Umbilical cord (tissue), 2 donors: ENCODE measurements at places on chromosomes 13 and 19. TPM values are rescaled to one million over a fixed set of nuclear protein-coding genes. Genes with fewer than 3 reads are reported as not detected.

DNA sequence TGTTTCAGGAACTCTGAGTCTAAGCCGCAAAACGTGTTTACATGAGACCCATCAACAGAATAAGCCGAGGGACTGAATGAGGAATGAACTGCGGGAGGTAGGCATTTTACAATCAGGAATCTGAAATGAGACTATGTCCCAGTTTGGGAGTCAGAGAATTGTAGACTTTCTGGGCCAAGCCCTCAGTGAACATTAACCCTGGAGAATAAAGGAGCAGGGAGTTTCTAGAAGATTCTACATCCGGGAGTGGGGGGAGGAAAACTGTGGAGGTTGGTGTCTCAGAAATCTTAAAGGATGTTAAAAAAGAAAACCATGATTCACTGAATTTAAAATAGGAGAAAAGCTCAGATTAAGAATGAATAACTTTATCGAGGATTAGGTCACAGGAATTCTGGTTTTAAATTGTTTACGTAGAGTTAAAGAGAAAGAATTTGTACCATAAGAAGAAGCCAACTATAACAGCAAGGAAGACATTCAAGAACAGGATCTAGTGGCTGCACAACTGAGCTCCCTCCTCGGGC lies 18.5 kb downstream of the RFX2 start:
- peak; percentile 63 for DNase-seq

DNA sequence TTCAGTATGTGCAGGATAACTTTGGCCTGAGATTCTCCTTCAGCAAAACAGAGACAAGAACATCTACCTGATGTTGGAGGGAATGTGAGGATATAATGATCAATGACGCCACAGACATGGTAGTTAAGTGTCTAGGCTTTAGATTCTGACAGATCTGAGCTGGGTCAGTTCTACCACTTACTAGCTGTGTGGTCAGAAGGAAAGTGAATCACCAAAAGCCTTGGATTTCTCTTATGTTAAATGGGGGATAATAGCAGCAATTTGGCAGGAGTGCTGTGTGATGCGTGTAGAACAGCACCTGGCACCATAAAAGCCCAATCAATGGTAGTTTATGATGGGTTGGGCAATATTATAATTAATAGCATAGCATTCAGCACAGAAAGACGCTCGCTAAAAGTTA lies 41.7 kb downstream of the RXFP2 start:
- DNase-seq = no peak

GRCh38 chr19:1076951-1077350 lies 10.0 kb downstream of the ARHGAP45 start:
- DNase-seq = no peak

DCLK1 gene
- total RNA-seq = 7.7 TPM

DNA sequence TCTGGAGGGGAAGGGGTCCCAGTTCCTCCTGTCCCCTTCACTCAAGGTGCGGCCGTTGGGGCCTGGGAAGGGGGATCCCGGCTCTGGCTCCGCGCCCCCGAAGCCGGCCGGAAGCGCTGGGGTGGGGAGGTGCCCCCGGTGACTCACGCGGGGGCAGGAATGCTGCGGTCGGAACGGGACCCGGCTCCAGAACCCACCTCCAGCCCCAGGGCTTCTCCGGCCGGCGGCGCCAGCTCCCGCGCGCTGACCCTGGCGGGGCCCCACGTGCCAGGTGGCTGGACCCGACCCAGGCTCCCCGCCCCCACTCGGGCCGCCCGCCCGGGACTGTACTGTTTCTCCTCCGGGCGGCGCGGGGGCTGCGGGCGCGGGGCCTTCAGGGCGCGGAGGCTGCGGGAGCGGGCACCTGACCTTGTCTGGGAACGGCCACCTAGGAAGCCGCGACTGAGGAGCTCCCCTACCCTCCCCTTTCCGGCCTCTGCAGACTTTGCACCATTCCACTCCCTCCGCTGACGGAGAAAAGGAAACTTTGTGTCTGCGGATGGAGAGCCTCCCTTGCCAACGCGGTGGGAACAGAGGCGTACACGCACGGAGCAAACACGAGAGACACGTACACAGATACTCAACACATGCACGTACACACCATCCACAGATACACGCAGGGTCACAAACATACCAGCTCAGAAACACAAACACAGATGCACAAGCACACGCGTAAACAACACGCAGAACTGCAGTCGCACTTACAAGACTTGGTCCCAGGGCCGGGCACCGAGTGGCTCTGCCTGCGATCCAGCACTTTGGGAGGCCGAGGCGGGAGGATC lies 7.2 kb downstream of the AXL start:
- peak; percentile 66 for DNase-seq

SLITRK1 gene
- 0.72 TPM for total RNA-seq

DNA sequence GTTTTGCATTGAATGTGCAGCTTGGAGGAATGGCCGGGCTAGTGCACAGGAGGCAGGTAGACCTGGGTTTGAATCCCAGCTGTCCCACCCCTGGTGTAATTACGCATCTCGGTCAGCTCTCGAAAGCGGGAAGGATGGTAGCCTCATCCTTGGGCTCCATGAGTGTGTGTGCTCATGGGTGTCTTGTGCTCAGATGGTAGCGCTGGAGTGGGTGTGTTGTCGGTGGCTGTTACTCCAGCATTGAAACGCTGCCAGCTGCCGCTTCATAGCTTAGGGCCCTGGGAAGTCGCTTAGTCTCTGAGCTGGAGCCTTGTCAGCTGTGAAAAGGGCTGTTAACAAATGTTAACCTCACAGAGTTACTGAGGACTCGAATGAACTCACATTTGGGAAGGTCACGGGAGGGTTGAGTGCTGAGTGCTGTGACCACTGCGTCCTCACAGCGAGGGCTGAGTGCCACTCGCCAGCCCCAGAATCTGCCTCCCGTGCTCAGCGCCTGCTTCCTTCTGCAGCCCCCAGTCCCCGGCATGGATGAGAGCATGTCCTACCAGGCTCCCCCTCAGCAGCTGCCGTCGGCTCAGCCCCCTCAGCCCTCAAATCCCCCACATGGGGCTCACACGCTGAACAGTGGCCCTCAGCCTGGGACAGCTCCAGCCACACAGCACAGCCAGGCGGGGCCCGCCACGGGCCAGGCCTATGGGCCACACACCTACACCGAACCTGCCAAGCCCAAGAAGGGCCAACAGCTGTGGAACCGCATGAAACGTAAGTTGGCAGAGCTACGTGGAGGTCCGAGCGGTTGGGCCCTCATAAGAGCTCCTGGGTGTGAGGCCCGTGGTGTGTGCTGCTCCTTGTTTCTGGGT lies 5.2 kb downstream of the LENG8 start:
- DNase-seq = no peak

ZNF600 gene
- 35.2 TPM for total RNA-seq

DNA sequence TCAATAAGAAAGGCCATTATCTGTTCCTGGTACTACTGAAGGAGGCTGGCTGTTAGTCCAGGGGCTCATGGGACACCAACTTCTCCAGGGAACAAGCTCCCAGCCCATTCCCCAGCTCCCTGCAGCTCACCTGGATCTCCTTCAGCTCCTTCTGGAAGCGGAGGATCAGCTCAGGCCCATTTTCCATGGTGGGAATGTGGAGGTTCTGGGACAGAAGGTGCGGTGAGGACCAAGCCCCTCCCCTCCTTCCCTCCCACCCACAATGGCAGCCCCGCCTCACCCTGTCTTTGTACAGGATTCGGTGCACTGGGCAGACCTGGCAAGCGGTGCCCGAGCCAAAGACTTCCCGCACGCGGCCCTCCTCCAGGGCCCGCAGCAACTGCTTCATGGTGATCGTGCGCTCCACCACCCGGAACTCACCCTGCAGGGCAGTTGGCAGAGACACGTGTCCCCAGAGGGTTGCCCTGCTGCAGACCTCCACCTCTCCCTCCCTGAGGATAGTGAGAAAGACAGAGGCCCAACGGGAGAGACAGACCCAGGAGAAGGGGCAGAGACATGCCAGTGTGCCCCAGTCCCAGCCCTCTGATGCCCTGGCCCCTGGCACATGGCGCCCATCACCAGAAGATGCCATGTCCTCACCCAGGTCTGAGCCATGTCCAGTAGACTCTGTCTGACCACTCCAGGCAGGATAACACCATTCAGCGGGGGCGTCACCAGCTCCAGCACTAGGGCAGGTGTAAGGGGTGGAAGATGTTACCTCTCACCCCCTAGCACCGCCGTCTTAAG lies 14.3 kb downstream of the BCAT2 start:
- DNase-seq = no peak

- no peak for DNase-seq
Observed at GRCh38 chr19:17803264-17803896, 8.4 kb downstream of the B3GNT3 start.

- peak; percentile 81 for DNase-seq
Observed at GRCh38 chr19:20365146-20365545, 198.1 kb downstream of the ZNF486 start.

DNA sequence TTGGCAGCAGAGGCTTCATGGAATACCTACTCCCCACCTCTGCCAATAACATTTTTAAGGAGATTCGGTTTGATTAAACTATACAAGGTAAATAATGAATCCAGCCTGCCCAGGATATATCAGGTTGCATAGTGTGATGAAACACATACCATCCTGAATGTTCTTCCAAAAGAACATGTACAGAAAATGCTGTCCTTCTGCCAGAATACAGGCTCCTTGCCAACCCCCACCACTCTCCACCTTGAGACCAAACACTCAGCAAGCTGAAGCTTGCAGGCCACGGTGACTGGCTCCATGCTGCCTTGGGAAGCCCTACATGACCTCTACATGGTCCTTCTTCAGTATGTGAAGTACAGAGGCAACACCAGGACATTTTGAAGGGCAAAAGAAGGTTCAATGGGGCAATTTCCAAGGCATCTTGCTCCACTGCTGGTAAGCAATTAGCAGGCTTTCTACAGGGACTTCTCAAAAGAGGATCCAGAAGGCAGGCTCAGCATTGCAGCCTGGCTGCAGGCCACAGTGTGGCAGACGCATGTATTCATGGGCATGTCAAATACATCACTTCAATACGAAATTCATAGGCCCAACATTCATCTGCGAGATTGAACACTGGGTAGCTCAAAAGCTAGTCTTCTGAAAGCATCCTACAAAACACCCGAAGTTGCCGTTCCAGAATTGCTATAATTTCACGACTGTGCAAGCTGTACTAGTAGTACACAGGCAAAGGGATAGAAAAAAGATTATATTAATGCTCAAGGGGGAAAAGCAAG lies 62.4 kb upstream of the SERP2 start:
- DNase-seq = no peak

ARHGEF7 gene
- 99.2 TPM for total RNA-seq

SLC15A1 gene
- 0.72 TPM for total RNA-seq

DNA sequence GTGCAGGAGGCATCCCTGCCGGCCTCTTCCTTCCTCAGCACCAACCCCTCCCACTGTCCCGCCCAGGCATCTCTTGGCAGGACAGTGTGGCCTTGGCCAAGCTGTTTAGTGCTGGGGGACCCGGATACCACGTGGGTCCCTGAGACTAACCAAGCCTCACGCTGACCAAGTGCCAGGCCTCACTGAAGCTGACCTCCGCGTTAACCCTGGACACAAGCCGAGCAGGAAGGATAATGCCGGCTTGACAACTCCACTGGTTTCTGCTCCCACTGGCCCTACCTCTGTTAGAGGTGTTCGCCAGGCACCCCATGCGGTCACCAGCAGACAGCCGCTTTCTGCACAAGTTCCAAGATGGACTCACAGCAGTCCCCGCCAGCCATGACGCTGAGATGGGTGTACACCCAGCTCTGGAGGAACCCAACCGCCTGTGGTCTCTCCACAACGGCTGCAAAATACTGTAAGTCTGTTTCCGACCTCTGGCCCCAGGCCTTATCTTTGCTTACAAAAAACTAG lies 12.4 kb downstream of the GRTP1 start:
- DNase-seq = no peak

GRCh38 chr13:101242720-101243119 lies 173.6 kb downstream of the NALCN start:
- DNase-seq = no peak

DNA sequence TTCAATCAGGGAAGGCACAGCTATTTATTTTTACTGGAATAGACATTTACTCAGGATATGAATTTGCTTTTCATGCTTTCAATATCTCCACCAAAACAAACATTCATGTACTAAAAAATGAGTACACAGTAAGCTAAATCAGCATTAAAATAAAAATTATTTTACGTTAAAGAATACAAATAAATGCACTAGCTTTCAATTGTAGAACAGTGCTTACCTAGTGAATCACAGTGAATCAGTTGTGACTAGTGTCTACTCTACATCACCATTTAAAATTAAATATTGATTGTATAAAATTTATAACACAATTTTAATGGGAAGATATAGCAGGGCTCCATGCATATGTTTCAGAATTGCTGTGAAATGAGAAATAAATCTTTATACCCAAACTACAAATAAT lies 929.6 kb upstream of the ATXN8OS start:
- DNase-seq = no peak

HCST gene
- not detected for total RNA-seq

DNA sequence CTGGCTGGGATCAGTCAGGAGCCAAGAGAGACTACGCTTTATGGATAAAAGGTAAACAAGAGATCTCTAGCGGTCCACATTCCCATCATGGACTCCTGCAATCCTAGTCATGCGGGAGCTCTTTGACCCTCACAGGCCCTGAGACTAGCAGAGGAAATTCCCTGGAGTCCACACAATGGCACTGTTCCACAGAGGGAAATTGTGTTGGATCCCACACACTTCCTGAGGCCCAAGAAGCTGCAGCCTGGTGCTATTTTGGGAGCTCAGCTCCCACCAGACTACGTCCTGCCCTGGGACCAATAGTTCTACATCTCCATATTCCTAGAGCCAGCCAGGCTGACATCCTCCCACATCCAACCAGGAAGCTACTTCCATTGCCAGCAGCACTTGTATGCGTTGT lies 2358.4 kb downstream of the PCDH9 start:
- no peak for DNase-seq

ZNF556 gene
- 0.96 TPM for total RNA-seq

- no peak for DNase-seq
Observed at GRCh38 chr13:40215311-40215710, 451.1 kb downstream of the FOXO1 start.

DNA sequence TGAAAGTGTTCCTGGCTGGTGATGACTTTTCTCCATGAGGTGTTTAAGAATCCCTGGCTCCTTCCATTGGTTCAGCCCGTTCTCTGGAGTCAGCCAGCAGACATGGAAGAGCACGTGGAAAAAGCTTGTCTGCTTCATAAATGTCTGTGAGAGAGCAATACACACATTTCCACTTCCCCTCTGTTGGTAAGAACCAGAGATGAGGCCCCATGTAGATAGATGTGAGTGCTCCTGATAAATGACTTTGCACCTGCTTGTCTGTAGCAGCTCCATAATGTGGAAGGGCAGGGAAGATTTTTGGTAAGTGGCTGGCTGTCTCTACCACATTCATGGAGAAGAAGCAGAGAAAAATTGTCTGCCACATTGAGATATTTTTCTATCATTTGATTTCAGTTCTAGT lies 325.8 kb downstream of the LMO7 start:
- no peak for DNase-seq

FLT3 gene
- total RNA-seq = not detected

DNA sequence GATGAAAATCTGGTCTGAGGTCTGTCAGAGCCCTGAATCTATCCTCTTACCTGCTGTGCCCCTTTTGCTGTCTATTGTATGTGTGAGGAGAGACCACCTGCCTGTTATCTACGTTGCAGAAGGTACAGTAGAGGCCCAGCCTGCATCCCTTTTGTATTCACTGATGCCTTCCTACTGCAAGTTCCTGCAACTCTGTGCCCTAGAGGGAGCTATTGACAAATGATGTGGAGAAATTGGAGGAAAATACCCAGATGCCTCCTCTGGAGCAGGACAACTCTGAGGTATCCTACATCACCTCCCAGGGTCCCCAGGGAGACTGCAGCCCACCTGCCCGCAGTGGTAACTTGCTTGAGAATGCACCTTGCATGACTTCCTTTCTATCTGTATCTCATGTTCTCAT lies 33.7 kb downstream of the SIAH3 start:
- no peak for DNase-seq

- DNase-seq = no peak
Observed at GRCh38 chr13:44938854-44939253, 50.4 kb downstream of the NUFIP1 start.
